ENCODE measurements at places on chromosomes 16 and 17.

DNA sequence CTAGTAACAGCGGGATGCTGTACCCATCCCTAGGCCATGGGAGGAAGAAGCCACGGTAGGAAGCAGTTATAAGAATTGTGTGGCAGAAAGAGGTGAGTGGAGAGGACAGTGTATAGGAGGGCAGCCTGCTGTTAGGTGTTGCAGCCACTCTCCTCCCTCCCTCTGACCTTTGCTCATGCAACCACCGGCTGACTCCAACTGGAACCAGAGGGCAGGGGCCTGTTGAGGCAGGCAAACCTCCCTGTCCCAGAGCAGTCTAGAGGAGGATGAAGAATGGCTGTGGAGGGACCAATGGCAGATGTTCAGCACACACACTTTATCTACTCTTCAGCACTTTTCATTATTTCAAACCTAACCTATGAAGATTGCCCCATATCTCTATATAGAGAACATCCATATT is 2.2 kb downstream of the TXNL4B start:
- no peak overlapping the region for H3K27ac ChIP-seq
- no peak for DNase-seq
- no peaks in the 10 kb centered on the region for H3K27me3 ChIP-seq
- peaks cover 13% of the 10 kb centered on the region for H3K4me1 ChIP-seq
- peaks cover 5% of the 10 kb centered on the region for H3K36me3 ChIP-seq

DNA sequence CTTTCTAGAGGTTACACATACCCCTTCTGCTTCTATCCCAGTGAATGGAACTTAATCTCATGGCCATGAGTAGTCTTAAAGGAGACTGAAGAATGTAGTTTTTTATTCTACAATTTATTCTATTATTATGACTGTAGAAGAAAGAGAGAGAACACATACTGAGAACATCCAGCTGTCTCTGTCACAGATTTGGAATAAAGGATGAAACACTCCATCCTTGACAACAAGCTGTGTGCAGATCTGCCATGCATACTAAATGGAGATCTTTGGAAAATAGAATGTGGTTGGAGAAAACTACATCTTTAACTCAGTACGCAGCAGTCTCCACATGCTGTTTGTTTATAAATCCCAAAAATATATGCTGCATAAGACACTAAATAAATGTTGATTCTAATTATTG is 54.1 kb upstream of the NUDT7 start:
- no peak overlapping the region for H3K4me3 ChIP-seq
- no peak overlapping the region for H3K27ac ChIP-seq
- H3K36me3 ChIP-seq, result no peaks in the 10 kb centered on the region

DNA sequence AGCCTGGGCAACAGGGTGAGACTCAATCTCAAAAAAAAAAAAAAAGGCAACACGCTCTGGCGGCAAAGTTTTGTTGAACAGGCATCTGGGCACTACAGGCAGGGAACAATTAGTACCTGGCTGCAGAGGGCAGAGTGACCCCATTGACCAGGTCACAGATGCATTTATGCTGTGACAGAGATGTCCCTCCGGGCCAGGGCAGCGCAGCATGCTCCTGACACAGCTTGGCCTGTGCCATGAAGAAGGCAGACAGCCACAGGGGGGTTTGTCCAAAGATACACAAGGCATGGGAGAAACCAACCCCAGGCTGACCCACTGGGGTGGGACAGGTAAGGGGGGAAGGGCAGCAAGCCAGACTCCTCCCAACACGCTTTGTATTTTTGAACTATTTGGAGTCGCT is 7.7 kb upstream of the SRRM2 start:
- H3K4me1 ChIP-seq, result no peaks in the 10 kb centered on the region
- H3K4me3 ChIP-seq, result no peak overlapping the region
- no peak overlapping the region for H3K27ac ChIP-seq
- H3K36me3 ChIP-seq, result no peaks in the 10 kb centered on the region

DNA sequence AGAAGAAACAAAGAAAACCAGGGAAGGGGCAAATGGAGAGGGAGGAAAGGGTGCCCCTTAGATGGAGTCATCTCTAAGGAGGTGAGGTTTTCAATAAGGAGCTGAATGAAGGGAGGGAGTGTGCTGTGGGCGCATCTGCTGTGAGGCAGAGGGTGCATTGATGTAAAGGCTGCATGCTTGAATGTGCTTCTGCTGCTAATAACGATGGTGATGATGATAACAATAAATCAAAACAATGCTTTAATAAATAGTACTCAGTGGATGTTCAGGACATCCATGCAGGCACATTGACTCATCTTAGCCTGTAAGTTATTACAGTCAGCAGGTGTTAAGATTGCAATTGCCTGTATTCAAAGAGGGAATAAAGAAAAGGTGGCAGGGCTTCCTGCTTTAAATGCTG is 87.8 kb downstream of the SHISA6 start:
- H3K27ac ChIP-seq, result no peak overlapping the region
- no peak overlapping the region for H3K4me3 ChIP-seq
- H3K36me3 ChIP-seq, result no peaks in the 10 kb centered on the region

- no peaks in the 10 kb centered on the region for H3K36me3 ChIP-seq
- peak; percentile 21 for DNase-seq
- H3K27ac ChIP-seq, result peak overlapping the region; percentile 98
These were observed 14.7 kb downstream of the RARA start for GRCh38 chr17:40323391-40324381.

DNA sequence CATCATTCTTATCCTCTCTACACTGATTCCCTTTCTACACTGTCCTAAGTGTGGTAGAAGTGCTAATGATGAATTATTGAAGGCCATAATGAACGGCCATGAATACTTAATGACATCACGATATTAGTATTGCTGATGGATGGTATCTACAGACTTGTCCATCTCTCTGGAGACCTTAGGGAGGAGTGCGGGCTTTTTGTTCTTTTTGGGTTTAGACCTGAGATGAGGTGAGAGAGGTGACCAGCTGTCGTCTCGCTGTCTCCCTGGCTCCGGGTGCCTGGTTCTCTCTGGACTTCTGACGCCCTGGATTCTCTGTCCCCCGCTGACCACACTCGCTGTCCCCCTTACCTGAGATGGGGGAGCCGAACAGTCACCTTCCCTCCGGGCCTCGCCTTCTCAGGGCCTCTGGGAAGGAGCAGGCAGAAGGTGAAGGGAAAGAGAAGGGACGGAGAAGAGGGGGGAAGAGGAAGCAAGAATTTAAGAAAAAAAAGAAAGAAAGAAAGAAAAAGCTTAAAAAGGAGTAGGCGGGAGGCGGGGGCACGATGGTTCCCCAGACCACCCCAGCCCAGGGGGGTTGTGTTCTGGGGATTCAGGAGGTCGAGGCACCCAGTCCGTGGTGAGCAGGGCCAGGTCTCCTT is 17.1 kb downstream of the SGCA start:
- no peaks in the 10 kb centered on the region for H3K36me3 ChIP-seq
- no peak overlapping the region for H3K27ac ChIP-seq

DNA sequence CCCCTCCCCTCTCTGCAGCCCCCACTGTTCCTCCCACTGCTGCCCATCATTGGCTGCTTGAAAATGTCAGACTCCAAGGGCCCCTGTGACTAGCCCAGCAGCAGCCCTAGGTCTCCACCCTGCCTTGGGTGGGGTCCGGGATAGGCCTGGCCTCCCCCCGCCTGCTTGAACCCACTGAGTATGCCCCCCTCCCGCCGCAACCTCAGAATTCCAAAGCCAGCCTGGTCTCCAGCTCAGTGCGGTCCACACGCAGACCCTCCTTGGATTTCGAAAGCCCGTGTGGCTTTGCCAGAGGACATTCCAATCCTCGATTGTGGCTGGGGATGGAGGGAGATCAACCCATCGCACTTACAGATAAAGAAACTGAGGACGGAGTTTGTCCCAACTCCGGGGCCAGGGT is 6.4 kb downstream of the DPEP1 start:
- no peak overlapping the region for H3K27ac ChIP-seq
- peaks cover 16% of the 10 kb centered on the region for H3K27me3 ChIP-seq
- no peak overlapping the region for H3K4me3 ChIP-seq
- H3K36me3 ChIP-seq, result no peaks in the 10 kb centered on the region

Measured in MM.1S (cell line).